A549 treated with RU486 at 1 μM for 4 hours (cell line): ENCODE measurements at places on chromosomes 12 and 14. TPM values are rescaled to one million over a fixed set of nuclear protein-coding genes. Genes with fewer than 3 reads are reported as not detected.

Gene CBLN3
- 1.0 to 1.6 TPM (median 1.3 TPM) in 5 replicates for total RNA-seq

Gene ADAM21
- 0.07 TPM in 1 of 5 replicates, not detected in the others for total RNA-seq

Gene ACVR1B
- 14.1 to 17.9 TPM (median 16.7 TPM) in 5 replicates for total RNA-seq

Gene HELB
- 0.90 to 1.7 TPM (median 1.6 TPM) in 5 replicates for total RNA-seq

Gene HNF1A
- total RNA-seq, result 3.7 to 7.0 TPM (median 6.1 TPM) in 5 replicates

Gene PARPBP
- total RNA-seq, result 10.9 to 27.6 TPM (median 25.2 TPM) in 5 replicates

Gene TAS2R19
- total RNA-seq, result 0.16 TPM in 1 of 5 replicates, not detected in the others

Gene BEGAIN
- total RNA-seq, result 6.6 to 13.7 TPM (median 9.0 TPM) in 5 replicates

Gene AMDHD1
- total RNA-seq, result 1.8 to 2.6 TPM (median 1.9 TPM) in 5 replicates

Gene VWF
- total RNA-seq, result 0.06 to 0.42 TPM (median 0.15 TPM) in 5 replicates

Gene CLEC4E
- 0.18 to 0.26 TPM in 2 of 5 replicates, not detected in the others for total RNA-seq

Gene KRT79
- total RNA-seq, result 0.21 TPM in 2 of 5 replicates, not detected in the others

Gene CLBA1
- 13.9 to 18.6 TPM (median 18.3 TPM) in 5 replicates for total RNA-seq

Gene MGST1
- total RNA-seq, result 790 to 853 TPM (median 824 TPM) in 5 replicates

Gene DHRS2
- 5.7 to 10.2 TPM (median 7.7 TPM) in 5 replicates for total RNA-seq

Gene CCDC38
- 0.07 to 0.13 TPM (median 0.12 TPM) in 3 of 5 replicates, not detected in the others for total RNA-seq

Gene PTPN21
- total RNA-seq, result 6.0 to 9.1 TPM (median 8.0 TPM) in 5 replicates

Gene COL2A1
- total RNA-seq, result 0.06 to 0.40 TPM (median 0.17 TPM) in 4 of 5 replicates, not detected in the other

Gene SIX6
- total RNA-seq, result not detected in 5 replicates

Gene C14orf180
- not detected in 5 replicates for total RNA-seq

Gene TMEM117
- 1.2 to 2.7 TPM (median 2.3 TPM) in 5 replicates for total RNA-seq

Gene IFNG
- not detected in 5 replicates for total RNA-seq

Gene PRKCH
- 3.0 to 5.8 TPM (median 4.4 TPM) in 5 replicates for total RNA-seq

Gene CRACR2A
- 1.0 to 1.9 TPM (median 1.8 TPM) in 5 replicates for total RNA-seq

Gene PPP4R4
- total RNA-seq, result 0.27 to 0.79 TPM (median 0.46 TPM) in 5 replicates

Gene TMEM121
- 3.7 to 11.5 TPM (median 8.9 TPM) in 5 replicates for total RNA-seq

Gene SLCO1B3
- 5.3 to 16.7 TPM (median 15.3 TPM) in 5 replicates for total RNA-seq

Gene HOXC9
- 11.4 to 14.1 TPM (median 13.1 TPM) in 5 replicates for total RNA-seq

Gene FRS2
- total RNA-seq, result 7.4 to 11.9 TPM (median 11.3 TPM) in 5 replicates

Gene SNAPC1
- 10.0 to 19.0 TPM (median 16.2 TPM) in 5 replicates for total RNA-seq

Gene KRT82
- total RNA-seq, result not detected in 5 replicates

Gene TMTC1
- total RNA-seq, result 0.01 to 0.18 TPM (median 0.09 TPM) in 5 replicates

Gene ANO2
- 0.05 TPM in 1 of 5 replicates, not detected in the others for total RNA-seq

Gene GALNT16
- total RNA-seq, result 2.2 to 4.3 TPM (median 3.8 TPM) in 5 replicates

Gene NEUROD4
- not detected in 5 replicates for total RNA-seq

Gene HVCN1
- 0.40 to 0.92 TPM (median 0.70 TPM) in 5 replicates for total RNA-seq

Gene PRORP
- total RNA-seq, result 30.2 to 39.0 TPM (median 33.0 TPM) in 5 replicates
